NCI-H1436 treated with DMSO at 0.1 percent for 48 hours (cell line): ENCODE measurements at places on chromosomes 3 and 15.

DNA sequence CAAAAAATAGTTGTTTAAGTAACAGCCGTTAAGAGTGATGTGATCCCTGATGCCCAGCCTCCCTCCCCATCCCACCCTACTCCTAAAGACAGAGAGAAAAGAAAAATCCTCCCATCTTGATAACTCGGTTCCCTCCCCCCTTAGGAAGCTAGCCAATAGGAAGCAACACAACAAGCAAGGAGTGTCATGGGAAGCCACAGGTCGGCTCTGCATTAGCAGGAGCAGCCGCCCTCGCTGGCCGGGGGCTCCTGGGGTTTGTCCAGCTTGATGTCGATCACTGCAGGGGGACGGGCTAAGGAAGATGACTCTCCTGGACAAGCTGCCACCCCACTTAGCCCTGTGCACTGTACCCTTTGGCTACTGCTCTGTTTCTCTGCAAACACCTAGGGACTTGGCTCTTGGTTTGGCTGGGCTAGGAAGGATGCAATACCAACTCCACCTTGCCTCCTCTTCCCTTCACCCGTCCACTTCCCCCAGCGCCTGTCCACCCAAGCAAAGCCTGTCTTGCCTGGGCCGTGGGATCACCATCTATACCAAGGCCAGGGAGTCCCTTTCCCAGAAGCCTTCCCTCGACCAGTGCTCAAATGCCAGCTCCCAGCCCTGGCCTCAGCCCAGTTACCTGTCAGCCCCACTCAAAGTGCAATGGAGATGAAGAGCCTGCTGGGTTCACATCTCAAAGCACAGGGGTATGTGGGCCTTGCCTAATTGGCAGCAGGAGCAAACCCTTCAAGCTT is 23.1 kb downstream of the SRPRB start:
- no peak for DNase-seq

GRCh38 chr15:70047386-70048197 is 50.1 kb downstream of the TLE3 start:
- DNase-seq, result no peak

GRCh38 chr3:25558121-25558520 is 106.6 kb downstream of the TOP2B start:
- DNase-seq, result no peak

- DNase-seq, result no peak
These were observed 174.4 kb upstream of the LINGO1 start for GRCh38 chr15:77807115-77807514.

DNA sequence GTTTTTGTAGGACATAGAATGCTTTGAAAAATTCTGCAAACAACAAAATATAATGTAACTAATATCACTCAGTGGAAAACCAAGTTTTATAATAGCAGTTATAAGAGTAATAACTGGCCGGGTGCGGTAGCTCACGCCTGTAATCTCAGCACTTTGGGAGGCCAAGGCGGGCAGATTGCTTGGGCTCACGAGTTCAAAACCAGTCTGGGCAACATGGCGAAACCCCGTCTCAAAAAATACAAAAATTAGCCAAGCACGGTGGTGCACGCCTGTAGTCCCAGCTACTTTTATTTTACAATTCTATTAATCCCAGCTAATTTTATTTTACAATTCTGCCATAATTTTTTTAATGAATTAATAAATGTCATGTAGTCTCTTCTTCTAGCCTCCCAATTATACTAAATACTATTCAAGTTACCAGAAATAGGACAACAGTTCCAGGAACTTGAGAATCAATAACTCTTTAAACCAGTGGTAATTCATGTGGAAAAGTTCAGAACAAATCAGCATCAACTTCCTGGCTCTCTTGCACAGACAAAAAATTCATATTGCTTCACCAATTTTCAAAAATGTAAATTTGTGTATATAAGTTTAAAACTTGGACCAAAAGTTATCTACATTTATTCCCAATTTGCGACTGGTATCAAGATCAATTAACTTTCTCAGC is 2.2 kb downstream of the DENND4A start:
- no peak for DNase-seq

DNA sequence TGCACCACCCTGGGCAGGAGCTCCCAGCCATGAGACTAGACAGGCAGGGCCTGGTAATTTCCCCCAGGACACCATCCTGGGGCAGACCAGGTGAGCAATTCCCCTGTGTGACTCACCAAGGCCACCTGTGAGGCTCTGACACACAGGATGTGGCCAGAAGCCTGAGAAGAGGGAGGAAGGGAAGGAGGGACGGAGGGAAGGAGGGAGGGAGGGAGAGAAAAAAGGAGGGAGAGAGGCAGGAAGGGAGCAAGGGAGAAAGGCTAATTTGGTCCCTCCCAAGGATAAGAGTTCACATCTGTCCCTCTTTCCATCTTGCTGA is 25.9 kb downstream of the WNT7A start:
- DNase-seq, result no peak

DNA sequence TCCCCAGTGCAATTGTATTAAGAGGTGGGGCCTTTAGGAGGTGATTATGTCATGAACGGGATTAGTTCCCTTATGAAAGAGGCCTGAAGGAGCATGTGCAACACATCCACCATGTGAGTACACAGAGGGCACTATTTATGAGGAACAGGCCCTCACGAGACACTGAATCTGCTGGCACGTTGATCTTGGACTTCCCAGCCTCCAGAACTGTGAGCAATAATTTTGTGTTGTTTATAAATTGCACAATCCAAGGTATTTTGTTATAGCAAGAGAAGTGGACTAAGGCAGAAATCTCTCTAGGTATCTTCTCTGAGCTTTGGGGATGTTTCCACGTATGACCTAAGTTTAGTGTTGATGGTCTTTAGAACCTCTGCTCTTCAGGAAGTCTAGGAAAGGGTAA is 149.3 kb upstream of the CBLB start:
- no peak for DNase-seq

DNA sequence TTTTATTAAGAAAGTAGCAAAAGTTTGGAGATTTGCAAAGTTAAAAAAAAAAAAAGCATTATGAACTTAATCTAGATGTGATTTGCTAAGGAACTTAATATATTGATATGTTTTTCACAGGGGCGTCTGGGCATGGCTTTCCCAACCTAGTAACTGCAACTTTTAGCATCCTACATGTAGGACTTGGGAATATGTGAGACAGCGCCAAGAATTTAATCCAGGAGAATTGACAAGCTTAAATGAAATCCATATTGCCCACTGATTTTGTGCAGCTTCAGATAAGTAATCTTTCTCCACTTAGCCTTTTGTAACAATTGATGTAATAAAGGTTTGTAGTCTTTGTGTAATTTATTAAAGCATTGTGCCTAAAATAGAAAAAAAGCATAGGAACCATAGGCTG is 982 bp upstream of the GABPB1 start:
- DNase-seq, result no peak

DNA sequence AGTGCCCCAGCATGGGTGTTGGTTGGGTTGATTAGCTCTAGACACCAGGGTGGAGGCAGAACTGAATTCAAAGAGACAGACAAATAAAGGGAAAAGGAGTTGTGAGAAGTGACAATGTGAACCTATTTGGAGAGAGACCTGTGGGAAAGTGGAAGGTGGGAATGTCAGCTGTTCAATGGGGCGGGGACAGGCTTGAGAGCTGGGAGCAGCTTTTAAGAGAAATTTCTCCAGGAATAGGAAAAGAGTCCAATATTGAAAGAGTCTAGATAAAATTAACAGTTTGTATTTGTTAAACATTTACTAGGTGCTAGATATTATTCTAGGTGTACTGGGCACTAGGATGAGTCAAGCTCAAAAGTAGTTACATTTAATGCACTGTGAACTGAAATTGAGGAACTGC is 225.3 kb downstream of the GAP43 start:
- no peak for DNase-seq

- peak; percentile 1 for DNase-seq
These were observed 17.2 kb upstream of the GNB5 start for GRCh38 chr15:52208306-52208946.

- no peak for DNase-seq
These were observed 89.9 kb upstream of the FLNB start for GRCh38 chr3:57918123-57918837.

GRCh38 chr15:64263567-64263966 is 92.4 kb downstream of the CSNK1G1 start:
- no peak for DNase-seq

GRCh38 chr15:86139828-86140227 is 60.2 kb downstream of the AGBL1 start:
- DNase-seq, result no peak

DNA sequence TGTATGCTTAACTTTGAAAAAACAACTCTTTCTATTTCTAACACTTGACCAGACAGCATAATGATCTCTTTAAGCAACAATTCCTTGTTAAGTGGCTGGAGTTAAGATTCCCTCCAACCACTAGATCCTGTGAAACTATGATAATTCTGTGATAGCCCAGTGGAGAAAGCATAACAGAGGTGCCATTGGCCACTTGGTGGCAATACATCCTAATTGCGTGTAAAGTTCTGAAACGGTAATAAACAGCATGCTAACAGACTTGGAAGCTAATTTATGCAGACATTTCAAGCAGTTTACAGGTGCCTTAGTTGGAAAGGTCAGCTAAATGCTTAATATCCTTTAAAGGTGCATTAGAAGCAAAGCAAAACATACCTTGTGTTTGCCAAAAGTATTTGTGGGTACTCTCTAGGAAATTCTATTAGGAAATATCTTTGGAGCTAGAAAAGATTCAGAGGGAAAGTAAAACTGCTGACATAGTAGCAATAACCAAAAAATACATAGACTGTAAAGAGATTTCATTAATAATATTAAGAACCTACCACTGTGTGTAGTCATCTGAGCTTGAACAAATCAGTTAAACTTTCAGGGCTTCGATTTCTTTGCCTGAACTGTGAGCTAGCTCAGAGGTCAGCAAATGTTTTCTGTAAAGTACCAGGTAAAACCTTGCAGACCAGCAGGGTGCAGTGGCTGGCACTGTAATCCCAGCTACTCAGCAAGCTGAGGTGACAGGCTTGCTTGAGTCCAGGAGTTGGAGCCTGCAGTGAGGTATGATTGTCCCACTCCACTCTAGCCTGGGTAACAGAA is 19.0 kb upstream of the CSTA start:
- no peak for DNase-seq

DNA sequence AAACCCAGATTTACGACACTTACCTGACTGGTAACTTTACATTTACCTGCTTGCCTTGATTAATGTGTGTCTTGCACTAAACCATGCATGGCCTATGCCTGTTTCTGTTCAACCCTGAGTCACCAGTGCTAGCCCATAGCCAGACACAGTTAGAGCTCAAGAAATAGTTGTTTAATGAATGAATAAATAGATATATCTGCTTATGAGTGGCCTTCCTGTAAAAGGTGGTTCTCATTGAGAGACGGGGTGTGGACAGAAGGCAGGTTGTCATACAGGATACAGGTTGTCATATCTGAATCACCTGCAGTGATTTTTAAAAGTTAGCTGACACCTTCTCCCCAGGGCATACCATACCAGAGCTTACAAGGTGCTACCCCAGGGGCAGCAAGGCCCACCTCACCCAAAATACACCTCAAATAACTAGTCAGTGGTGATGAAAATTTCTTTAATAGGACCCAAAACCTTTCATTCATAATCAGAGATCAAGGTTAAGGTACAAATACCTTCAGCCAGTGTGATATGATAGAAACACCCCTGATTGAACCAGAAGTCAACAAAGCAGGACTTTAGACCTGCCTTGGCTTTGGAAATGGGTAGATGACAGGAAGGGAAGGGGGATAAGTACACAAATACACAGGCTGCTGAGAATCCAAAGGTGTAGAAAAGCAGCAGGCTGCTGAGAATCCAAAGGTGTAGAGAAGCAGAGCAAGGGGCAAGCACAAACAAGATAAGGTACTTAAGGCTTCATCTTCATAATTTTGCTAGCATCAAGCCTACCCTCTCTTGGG is 45.4 kb upstream of the TSC22D2 start:
- DNase-seq, result no peak

DNA sequence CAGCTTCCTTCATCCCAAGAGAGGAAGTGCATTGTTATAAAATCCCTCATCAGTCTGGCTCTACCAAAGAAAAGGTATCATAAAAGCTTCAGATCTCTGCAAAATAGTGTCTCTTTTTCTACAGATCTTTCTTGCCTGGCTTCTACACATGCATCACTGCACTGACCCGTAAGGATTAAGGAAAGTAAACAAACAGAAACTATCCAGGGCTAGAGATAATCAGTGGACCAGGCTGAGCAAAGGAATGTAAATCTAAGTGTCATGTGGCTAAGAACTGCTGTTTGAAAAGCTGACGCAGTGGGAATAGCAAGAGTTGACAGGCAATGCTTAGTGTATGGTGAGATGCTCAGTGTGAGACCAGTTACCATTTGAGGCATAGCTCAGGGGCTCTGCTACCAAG is 339.7 kb downstream of the IL5RA start:
- DNase-seq, result no peak

DNA sequence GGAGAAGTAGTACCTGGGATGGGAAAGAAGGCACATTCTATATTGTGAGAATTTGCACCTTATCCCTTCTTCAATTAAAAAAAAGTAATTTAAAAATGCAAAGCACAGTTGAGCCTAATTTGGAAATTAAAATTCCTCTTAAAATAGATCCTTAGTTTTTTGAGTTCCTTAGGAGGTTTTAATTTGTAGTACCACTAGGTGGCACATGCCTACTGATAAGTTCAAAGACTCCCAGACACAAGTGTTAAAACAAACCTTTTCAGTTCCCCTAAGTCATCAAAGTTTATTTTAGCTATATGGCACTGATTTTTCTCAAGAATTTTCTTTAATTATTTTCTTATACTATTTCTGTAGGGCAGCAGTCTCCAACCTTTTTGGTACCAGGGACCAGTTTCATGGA is 127.6 kb upstream of the AZI2 start:
- DNase-seq, result no peak

DNA sequence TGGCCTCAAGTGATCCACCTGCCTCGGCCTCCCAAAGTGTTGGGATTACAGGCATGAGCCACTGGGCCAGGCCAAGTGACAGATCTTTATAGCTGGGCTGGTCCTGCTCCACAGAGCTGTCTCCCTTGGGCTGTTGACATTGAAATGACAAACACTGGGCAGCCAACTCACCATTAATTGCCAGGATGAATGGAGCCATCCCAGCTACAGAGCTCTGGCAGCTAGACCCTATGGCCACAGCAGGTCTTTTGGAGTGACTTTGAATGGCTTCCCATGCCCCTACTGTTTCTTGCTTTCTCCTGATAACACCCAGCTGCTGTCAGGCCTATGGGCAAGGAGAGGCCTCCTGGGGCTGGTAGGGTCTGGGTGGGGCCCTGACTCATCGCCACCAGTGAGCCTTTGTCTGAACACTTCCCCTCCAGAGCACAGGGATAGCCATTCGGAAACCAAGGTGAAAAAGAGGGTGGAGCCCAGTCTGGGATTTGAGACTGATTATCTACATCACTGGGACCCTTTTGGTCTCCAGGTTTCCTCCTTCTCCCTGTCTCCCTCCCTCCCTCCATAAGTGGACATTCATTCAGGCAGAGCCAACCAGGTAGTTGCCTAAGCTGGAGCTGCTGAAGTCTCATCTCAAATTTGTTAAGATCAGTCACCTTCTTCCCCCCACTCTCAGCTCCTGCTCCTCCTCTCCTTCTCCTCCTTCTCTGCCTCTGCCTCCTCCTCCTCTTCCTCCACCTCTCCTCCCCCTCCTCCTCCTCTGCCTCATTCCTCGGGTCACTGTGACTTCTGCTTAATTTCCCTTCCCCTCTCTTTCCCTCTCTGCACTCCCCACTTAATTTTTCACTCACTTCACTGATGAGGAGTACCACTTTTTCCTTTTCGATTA is 34.0 kb downstream of the BHLHE40 start:
- DNase-seq, result no peak

GRCh38 chr15:62853114-62853840 is 189.3 kb upstream of the TPM1 start:
- DNase-seq, result no peak
